ENCODE measurements at places on chromosomes 2 and 18. TPM values are rescaled to one million over a fixed set of nuclear protein-coding genes. Genes with fewer than 3 reads are reported as not detected.

GRCh38 chr2:166458674-166459073 is 35.4 kb downstream of the SCN7A start:
- DNase-seq: no peak

GRCh38 chr2:152165306-152165705 is 10.3 kb downstream of the STAM2 start:
- no peak for DNase-seq

DNA sequence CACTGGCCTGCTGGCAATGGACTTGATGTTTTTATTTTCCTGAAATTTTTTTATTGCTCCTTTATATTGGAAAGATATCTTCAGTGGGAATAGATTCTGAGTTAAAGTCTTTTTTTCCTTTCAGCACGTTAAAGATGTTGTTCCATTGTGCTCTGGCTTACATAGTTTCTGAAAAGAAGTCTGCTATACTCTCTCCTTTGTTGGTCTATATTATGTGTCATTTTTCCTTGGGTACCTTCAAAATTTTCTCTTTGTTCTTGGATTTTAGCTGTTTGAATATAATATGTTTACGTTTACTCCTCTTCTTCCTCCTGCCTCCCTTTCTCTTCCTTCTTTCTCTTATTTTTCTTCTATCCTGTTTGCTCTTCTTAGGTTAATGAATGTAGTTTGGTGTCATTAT is 105.5 kb downstream of the CAPN13 start:
- DNase-seq: no peak

GRCh38 chr18:75255094-75255493 is 44.5 kb downstream of the TSHZ1 start:
- no peak for DNase-seq

DNA sequence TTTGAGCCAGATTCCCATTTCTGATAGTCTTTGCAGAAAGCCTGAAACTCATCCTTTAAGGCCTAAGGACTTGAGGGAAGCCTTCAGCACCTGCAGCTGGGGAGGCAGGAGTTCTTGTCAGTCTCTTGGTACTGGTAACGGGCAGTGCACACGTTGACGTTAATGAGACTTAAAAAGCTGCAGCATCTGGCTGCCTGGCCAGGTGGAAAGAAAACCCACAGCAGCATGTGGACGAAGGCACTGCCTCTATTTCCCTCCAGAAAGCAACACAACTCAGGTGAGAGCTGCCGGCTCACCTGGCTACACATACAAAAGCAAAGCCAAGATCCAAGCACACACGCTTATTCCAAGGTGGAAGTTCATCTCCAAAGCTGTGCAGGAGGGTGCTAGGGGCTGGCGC is 178.8 kb downstream of the ANAPC1 start:
- DNase-seq: no peak

DNA sequence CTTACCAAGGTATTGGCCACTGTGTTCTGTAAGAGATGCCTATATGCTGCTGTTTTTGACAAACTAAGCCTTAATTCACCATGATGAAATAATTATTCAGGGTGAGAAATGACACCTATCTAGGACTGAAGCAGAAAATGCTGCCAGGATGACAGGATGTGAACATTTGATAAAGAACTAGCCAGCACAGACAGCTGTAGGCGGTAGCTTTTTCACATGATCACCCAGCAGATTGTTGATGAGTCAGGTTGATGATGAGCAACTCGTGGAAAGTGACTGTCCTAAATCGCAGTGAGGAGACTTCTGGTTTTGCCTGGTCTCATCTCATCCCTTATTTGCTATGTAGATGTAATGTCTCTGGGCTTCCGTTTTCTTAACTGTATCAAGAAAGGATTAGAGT is 144.1 kb downstream of the PRPF40A start:
- peak; percentile 70 for DNase-seq

- no peak for DNase-seq
Observed at GRCh38 chr2:64978514-64979268, 10.5 kb upstream of the SLC1A4 start.

DNA sequence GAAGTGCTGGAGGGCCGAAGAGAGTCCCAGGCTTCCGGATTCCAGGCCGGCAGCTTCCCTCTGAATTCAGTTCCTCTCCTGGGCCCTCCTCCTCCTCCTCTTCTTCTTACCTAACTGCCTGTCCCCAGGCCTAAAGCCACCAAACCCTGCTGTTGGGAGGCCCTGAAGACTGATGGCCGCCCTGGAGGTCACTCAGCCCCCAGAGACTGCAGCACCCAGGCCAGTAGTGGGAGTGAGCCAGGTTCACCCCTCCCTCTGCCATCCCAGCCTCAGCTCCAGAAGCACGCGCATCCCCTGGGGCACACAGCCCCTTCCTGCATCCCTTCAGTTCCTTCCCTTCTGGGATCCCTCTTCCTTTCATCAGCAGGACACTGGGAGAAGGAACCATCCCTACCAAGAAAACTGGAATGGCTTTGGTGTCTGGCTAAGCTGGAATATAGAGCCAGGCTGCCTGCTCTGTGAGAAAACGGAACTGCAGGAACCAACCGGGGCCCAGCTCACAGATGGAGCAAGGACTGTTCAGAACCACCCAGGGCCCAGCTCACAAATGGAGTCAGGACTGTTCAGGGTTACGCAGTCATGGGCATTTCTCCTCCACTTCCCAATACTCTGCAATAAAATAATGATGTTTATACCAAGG is 127.4 kb downstream of the NDUFA10 start:
- no peak for DNase-seq

GRCh38 chr18:8151181-8151580 is 458.1 kb upstream of the RAB12 start:
- no peak for DNase-seq

DNA sequence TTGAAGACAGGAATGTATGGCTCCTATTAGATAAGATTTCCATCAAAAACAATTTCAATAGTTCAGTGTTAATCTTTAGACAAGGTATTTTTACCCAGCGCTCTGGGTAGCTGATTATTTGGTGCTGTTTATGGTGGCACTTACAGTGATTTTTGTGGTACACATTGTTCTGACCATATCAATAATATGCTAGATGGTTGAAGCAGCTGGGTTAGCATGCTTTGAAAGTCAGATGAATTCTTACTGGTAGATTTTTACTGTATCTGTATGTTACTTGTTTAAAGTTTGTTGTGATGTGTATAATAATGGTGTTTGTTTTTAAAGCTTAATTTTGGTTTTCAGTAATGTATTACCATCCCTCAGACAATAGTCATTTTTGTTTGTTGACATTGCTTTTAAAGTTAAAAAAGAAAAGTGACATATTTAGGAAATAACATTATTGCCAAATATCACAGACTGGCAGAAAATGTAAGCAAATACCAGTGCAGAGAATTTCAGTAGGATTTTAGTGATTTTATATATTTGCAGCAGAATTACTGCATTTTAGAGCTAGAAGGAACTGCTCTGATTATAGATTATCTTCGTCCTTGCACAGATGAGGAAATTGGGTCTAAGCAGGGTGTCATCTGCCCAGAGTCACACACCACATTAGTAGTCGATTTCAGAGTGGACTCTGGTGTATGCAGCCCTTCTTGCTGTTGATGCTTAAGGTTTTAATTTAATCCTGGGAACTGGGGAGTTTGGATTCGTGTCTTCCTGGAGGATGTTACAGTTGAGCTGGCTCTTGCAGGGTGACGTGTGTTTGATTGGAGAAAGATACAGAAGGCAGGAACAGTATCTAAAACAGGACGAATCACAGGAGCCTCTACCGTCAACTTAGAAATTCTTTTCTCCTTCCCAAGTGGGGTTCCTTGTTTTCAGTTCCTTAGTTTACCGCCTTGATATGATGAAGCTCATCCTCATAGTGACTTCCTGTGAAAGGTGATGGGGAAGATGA is 6.6 kb downstream of the SOCS6 start:
- DNase-seq: no peak

DNA sequence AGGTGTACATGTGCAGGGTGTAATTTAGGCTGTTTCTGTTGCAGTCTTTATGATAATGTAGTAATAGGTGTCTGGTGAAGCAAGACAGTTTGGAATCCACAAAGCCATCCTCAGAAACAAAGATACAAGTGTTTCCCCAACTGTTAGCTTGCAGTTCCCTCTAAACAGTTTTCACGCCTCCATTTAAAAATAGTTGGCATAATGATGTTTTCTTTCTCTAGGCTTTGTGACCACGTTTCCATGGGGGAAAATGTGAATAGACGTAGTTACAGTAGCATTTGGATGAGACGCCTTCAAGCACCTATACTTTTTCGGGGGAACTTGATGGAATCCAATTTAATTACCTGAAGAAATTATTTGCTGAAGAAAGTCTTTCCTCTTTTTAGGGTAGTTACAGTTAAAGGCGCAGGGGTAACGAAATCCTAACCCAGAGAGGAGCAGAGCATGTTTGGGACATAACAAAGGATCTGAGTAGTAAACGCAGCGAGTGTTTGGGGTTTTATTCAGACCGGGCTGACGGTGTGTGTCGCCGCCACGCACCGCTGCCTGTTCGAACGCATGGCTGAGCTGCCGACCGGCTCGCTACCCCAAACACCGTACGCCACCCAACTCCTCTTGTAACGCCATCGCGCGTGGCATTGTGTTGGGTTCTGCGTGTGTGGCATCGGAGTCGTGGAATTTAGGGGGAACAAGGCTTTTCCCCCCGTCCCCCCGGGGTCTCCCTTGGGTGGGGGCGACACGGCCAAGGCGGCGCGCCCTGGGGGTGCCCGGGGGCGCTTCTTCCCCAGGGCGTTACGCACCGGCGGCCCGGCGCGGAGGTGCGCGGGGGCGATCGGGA is 681 bp upstream of the NRP2 start:
- no peak for DNase-seq

TMEM37 gene
- total RNA-seq: not detected

PAX8 gene
- total RNA-seq: 4.1 TPM

Data from activated CD4-positive, alpha-beta memory T cell treated with anti-CD3 and anti-CD28 coated beads for 36 hours (primary cell).